Motor neuron (in vitro differentiated cells): ENCODE measurements at places on chromosomes 12 and 14.

- peak; percentile 98 for ATAC-seq
These were observed 81.6 kb upstream of the MED13L start for GRCh38 chr12:116358893-116359761.

DNA sequence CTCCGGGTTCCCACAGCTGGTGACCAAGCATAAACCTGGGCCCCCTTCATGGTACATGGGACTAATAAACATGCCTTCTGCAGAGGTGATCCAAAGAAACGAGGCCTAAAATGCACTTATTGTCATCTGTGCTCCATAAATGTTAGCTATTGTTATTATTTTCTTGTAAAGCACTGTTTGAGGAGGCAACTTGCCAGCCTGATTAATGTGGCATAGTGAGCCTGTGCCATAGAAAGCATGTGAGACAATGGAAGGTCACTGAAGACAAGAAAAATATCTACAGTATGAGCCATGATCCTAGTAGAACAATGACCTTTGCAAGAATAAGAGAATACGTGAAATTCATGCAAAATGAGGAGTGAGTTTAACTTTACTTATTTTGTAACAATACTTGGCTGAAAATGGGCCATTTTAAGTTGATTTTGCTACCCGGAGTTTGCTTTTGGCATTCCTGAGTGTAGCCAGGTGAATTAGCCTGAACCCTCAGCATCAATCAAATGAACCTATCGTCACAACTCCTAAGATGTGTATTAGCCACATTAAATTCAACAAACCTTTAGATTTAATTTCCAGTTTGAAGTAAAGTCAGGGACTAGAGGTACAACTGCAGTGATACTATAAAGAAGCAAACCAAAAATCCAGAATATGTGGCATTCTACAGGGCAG, 52.2 kb downstream of the CPM start:
- no peak for ATAC-seq

DNA sequence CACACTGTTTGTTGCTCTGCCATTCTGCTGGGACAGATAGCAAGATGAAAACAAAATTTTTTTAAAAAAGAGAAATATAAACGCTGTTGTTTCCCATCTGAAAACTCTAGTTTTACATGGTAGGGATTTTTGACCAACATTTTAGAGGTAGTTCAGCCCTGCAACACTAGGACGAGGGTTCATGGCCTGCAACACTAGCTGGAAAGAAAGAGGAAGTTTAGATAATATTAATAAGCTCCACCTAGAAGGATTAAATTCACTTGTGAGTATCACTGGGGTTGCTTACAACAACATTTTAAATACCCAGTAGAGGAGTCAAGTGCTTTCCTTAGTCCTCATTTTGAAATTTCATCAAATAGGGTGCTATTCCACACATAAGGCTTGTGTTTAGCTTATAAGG, 68.2 kb downstream of the SRGAP1 start:
- ATAC-seq, result no peak

DNA sequence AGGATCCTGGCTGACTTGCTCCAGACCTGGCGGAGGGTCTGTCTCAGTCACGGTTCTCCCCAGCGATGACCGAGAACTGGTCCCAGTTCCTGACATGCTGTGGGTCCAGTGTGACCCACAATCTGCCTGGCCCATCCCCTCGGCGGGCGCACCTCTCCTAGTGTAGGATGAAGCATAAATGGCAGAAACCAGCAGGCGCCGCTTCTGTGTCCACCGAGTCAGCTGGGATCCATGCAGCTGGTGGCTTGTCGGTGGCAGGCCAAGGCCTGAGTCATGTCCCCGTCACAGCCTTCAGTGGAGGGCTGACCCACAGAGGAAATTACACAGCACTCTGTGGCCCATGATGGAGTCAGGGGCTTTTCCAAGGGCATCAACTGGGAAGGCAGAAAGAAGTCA, 38.5 kb downstream of the NFKBIA start:
- ATAC-seq, result no peak

DNA sequence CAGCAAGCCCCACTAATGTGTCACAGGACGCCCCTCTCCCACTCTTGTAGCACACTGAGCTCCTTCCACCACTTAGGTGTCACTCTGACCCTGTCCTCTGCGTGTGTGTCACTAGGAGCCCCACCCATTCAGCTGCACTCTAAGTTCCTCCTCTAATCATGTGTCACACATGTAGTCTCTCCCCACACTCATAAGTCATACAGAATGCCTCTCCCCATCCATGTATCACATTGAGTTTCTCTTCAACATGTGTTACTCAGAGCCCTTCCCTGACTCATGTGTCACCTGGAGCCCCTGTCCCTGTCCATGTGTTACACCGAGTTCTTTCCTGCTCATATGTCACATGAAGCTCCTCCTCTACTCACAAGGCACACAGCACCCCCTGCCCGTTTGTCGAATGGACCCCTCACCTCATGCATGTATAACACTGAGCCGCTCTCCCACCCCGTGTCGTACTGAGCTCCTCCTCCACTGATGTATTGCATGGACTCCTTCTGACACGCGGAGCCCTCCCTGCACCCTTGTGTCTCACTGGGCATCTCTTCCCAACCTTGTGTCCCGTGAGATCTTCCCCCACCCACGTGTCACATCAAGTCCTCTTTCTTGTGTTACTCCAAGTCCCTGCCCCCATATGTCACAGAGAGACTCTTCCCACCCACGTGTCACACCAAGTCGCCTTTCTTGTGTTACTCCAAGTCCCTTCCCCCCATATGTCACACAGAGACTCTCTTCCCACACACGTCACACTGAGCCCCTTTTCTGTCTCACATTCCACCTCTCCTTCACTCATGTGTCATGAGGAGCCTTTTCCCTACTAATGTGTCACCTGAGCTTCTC, 31.0 kb downstream of the RTL1 start:
- peak; percentile 17 for ATAC-seq

DNA sequence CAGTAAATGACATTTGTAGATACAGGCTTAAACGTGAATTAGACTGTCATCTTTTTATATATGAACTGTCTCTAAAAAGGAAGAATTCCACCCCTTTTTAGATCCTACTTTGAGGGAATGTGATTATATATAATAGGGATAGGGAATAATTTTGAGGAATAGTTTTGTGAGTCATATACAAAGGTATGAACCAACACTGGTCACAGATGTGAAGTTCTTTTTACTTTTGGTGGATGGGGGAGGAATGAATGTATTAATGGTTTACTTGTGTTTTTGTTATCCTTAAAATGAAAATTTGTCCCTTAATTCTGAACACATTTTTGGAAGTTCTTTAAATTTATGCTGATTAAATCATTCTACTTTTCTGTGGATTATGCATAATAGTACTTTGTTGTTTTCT, 30.4 kb downstream of the FRS2 start:
- no peak for ATAC-seq
